ENCODE measurements at places on chromosomes 1 and 21.
A peak's percentile ranks its signal among the peaks of the same experiment; 100 is the strongest.

DNA sequence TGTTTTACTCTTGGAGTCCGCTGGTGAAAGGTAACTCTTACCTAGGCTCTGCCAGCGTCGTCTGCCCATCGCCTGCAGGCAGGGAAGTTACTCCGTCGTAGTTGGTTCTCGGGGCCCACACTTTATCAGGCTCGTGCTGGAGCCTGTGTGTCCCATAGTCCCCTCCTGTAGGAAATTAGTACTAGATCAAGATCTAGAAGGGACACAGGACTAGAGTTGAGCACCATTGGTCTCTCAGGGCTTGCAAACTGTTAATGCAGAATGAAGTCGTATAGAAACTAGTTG is 940 bp downstream of the SRRM1 start:
- ATAC-seq, result no peak

- no peak for ATAC-seq
Measured at GRCh38 chr1:12316331-12316730, 86.5 kb downstream of the VPS13D start.

DNA sequence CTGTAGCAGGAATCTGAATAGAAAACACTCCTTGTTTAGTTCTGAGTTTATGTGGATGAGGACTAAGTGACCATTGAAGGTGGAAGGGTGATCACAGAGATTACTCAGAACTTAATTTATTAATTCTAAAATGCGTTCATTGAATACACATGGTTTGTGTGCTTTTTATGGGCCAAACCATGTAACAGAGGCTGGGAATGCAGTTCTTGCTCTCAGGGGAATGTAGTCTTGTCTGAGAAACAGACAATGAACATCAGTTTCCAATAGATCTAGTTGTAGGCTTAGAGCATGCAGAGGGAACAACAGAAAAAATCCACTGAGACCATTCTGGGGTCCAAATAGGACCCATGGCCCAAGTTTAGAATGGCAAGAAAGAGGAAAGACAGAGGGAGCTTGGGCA is 46.1 kb downstream of the ITSN1 start:
- ATAC-seq, result no peak

DNA sequence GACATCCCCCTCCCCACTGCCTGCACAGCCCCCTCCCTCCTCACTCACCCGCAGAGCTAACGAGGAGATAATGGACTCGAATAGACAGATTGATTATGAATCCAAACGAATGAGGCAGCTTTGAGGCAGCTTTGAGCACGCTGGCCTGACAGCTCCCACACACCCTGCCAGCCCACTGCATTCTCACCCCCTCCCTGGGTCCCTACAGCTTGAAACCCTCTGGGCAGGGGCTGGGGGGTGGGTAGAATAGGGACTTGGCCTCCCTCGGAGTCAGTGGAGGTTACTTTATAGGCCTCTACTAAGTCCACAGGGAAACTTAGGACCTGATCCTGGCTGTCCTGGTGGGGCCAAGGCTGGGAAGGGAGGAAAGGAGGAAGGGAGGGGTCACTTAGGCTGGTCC is 1.9 kb downstream of the NTRK1 start:
- ATAC-seq, result no peak

DNA sequence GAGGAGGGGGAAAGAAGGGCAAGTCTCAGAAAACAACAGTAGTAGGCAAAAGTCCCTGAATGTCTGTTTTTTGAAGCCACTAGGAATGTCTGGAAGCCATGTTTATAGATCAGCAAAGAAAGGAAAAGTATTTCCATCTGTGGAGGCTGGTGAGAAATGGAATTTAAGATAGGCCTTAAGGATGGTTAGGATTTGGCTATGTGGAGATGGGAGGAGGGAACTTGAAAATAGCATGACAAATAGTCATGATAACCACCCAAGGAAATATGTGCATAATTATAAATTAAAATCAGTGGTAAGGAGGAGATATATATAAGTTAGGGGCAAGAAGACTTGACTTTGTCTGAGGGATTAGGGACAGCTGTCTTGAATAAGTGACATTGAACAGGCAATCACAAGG is 33.8 kb upstream of the FGGY start:
- no peak for ATAC-seq

GRCh38 chr1:178566187-178566586 is 53.3 kb downstream of the TEX35 start:
- no peak for ATAC-seq

- no peak for ATAC-seq
Measured at GRCh38 chr1:227869851-227870305, 54.4 kb downstream of the PRSS38 start.

DNA sequence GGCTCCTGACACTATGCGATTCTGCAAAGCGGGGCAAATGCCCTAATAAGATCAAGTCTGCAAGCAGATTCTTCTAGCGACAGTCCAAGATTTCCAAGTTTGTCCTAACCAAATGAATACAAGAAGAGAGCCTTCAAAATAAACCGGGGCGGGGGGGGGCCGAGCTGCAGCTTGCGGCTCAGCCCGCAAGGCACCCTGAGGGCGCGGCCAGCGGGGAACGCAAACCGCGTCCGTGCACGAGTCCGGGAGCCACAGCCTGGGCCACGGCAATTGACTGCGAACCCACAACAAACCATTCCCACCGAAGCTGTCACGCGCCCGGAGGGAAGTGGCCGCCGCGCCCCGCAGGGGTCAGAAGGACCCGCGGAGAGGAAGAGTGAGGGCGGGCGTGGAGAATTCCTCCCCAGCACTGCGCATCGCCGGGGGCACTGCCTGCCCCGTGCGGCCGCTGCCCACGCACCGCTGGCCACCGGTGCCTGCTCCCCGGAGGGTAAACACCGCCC is 687 bp downstream of the TGFBR3 start:
- no peak for ATAC-seq

GRCh38 chr1:15342408-15342967 is 67.2 kb upstream of the EFHD2 start:
- ATAC-seq, result no peak

- 0 out of 3 replicates have a peak, but pooled peaks have one; percentile 7 for ATAC-seq
Measured at GRCh38 chr1:23101101-23101827, 67.4 kb downstream of the LUZP1 start.

DNA sequence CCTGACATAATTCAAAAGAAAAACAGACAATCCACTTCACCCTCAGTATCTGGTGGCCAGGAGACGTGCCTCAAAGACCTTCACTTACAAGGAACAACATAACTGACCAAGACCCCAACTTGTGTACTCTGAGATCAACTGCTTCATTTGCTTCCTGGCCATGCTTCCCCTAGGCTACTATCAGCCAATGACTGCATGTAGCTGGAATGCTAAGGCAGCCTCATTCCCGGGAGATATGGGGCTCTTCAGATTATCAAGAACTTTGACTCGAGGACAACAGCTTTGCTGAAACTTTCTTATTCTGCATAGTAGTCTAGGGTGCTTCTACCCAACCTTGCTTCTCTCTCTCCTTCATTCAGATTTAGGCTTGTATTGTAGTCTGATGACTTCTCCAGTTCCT is 11.7 kb upstream of the UCK2 start:
- peak; percentile 58 for ATAC-seq

- ATAC-seq, result peak; percentile 74
Measured at GRCh38 chr1:109864047-109864822, 46.4 kb upstream of the CSF1 start.

- no peak for ATAC-seq
Measured at GRCh38 chr1:63328781-63329180, 6.4 kb downstream of the FOXD3 start.
